ENCODE measurements at places on chromosomes 7 and 10. TPM values are rescaled to one million over a fixed set of nuclear protein-coding genes. Genes with fewer than 3 reads are reported as not detected.

GRCh38 chr7:84372155-84372621 is 177.6 kb upstream of the SEMA3A start:
- no peak for DNase-seq

GRCh38 chr7:75573477-75574019 is 81.4 kb downstream of the SPDYE5 start:
- no peak for DNase-seq

DNA sequence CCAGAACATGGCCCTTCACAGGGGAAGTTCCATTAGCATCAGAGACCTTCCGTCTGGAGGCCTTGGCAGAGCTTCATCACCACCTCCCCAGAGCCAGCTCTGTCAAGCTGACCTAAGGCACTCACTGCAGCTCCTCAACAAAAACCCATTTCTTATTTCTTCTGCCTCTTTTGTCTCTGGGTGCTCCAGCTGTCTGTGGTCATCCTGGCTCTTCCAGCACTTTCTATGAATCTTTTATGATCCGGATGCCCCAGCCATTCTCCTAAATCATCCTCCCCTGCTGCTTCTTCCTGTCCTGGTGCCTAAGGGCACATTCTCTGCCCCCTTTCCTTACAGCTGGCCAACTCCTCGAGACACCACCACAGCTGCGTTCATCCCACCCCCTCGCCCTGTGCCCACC is 171.7 kb upstream of the INSYN2A start:
- no peak for DNase-seq

- DNase-seq = no peak
Measured at GRCh38 chr10:78846760-78847159, 222.0 kb upstream of the ZMIZ1 start.

DNA sequence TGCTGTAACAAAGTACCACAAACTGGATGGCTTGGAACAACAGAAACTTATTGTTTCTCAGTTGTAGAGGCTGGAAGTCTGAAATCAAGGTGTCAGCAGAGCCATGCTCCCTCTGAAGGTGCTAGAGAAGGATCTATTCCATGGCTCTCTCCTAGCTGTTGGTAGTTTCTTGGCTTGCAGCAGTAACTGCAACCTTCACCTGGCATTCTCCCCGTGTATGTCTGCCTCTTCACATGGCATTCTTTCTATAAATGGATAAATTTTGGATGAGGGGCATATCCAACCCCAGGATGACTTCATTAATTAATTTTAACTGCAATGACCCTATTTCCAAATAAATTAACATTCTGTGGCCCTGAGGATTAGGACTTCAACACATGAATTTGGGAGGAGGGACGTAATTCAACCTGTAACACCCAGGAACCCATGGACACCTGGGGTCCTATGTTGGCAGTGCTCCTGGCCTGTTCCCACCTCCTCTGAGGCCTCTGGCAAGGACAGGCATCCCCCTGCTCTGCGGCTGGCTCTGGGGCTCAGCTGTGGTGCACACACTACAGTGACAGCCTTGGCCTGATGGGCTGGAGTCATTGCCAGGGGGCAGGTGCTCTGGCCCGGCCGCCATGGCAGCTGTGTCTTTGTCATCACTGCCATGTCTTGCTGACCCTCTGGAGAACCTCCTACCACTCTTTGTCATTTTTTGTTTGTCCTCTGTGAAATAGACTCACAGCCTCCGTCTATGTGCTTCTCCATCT is 30.8 kb downstream of the LSMEM1 start:
- DNase-seq = no peak

CLDN3 gene
- not detected for total RNA-seq

MYPN gene
- total RNA-seq = not detected

CHN2 gene
- 22.6 TPM for total RNA-seq

Measured in thoracic aorta (tissue), 2 donors.